ENCODE measurements at places on chromosomes 6 and 20.

DNA sequence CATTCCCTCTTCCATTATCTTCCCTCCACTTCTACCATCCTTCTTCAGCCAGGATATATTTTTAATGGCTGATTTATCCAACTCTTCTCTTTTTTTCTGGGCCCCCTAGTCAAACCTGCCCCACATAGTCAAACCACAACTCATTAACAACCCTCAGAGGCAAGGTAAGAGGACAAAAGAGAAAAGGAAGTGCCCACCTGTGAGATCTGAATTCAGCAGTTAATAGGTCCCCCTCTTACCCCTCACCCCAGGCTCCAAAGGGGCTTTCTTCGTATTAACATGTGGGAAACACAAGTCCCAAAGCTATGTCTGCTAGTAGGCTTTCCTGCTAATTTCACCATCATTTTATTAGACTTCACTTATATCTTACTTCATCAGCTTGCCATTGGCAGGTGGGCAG lies 44.1 kb upstream of the TSPYL1 start:
- no peak for DNase-seq

- no peak for DNase-seq
Measured at GRCh38 chr6:128663238-128663637, 142.8 kb upstream of the PTPRK start.

DNA sequence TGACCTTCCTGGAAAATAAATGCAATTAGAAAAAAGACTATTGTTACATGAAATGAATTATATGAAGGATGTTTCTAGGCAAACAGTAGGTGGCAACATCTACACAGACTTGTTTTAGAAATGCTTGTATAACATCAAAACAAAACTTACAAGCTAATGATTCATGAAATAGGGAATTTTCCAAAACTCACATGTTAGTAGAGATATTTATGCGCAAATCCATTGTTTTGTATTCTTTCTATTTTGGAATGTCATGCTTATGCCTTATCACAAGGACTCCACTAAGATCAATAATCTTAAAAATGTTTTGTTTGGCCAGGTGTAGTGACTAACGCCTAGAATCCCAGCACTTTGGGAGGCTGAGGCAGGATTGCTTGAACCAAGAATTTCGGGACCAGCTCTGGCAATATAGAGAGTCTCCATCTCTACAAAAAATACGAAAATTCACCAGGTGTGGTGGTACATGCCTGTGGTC lies 32.3 kb upstream of the LGSN start:
- DNase-seq, result no peak

DNA sequence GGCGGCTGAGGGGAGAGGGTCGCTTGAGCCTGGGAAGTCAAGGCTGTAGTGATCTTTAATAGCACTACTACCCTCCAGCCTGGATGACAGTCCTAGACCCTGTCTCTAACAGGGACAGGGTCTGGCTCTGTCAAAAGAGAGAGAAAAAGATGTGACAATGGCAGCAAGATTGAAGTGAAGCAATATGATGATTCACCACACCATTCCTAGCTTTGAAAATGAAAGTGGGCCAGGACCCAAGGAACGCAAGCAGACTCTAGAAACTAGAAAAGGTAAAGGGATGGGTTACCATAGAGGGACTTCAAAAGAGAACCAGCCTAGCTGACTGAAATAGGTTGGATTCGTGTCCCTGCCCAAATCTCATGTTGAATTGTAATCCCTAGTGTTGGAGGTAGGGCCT lies 426.9 kb downstream of the HTR1B start:
- no peak for DNase-seq

DNA sequence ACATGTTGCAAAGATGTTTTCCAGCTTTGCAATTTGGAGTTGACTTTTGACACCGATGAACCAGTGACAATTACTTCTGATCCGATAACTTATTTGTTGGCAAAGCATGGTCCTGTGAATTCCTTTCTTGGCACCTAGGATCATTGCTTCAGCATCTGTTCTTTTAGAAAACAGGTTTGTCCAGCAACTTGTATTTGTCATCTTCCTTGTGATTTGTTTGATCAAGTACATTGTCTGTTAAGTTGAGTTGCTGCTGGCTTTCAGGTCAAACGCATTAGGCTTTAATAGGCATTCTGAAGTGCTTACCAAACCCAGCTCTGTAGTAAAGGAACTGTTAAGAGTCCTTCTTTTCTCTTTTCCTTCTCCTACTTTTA lies 192.4 kb upstream of the ZNF217 start:
- DNase-seq, result no peak

Data from NCI-H1417 (cell line).